ENCODE measurements at places on chromosomes 7 and 10.

DNA sequence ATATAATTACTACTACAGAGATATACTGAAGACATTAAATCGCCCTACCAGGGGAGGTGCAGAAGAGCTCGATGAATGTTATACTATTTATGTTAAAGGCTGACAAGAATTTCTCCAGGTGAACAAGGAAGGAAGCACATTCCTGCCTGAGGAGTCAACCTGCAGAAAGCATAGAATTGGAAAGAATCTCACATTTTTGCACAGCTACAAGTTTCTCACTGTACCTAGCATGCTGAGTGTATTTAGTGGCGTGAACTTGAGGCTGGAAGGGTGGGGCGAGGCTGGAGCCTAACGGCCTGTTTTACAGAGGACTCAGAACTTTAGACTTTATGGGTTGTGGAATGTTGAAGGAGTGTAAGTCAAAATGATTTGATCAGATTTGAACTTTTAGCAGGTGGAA lies 373.6 kb upstream of the LRGUK start:
- no peak for DNase-seq

- DNase-seq, result no peak
Observed at GRCh38 chr7:3153118-3153517, 109.5 kb upstream of the CARD11 start.

- no peak for DNase-seq
Observed at GRCh38 chr10:117217196-117217761, 20.0 kb downstream of the KCNK18 start.

- no peak for DNase-seq
Observed at GRCh38 chr10:3995302-3996210, 210.5 kb upstream of the KLF6 start.

DNA sequence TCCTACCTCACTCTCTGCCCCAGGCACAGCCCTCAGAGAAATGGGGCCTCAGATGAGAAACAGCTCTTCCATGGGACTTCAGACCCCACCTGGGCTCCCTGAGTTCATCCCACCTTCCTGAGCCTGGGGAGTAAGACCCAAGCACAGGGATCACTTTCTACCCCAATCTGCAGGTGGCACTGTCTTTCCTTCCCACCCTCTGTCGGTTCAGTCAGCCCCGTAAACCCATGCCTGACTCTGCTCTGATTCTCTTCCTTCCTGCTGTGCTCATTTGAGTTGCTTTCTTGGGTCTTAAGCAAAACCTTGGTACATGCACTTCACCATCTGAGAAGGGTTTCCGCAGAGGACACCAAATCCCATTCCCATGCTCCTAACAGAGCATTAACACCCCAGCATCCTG lies 306.4 kb upstream of the CDC14C start:
- no peak for DNase-seq

GRCh38 chr10:72058989-72059842 lies 29.1 kb downstream of the SPOCK2 start:
- no peak for DNase-seq

- DNase-seq, result no peak
Observed at GRCh38 chr7:74535951-74536356, 82.2 kb downstream of the GTF2IRD1 start.

DNA sequence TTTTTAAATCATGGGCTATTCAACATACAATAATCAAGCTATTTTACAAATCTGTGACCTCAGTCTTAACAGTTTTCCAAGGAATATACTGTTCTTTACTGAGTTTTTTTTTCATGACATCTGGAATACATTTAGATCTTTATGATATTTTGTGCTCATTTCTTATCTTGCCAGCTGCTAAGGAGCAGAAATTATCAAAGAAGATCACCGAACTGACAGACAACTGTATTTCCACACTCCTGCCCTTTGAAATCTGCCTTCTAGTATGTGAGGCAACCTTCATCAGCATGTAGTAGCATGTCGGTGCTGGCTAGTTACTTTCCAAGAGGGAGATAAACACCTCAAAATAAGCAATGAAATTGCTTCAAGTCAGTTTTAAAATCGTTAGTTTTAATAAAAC lies 66.4 kb downstream of the NHLRC2 start:
- DNase-seq, result no peak

GRCh38 chr7:104895522-104896236 lies 118.3 kb upstream of the KMT2E start:
- DNase-seq, result no peak

GRCh38 chr7:112571852-112572607 lies 91.2 kb downstream of the LSMEM1 start:
- DNase-seq, result peak; percentile 22

- DNase-seq, result no peak
Observed at GRCh38 chr10:110967009-110967630, 47.7 kb downstream of the SHOC2 start.

GRCh38 chr10:103238506-103239252 lies 7.0 kb upstream of the RPEL1 start:
- no peak for DNase-seq

GRCh38 chr10:5563321-5563961 lies 38.7 kb downstream of the CALML3 start:
- no peak for DNase-seq

DNA sequence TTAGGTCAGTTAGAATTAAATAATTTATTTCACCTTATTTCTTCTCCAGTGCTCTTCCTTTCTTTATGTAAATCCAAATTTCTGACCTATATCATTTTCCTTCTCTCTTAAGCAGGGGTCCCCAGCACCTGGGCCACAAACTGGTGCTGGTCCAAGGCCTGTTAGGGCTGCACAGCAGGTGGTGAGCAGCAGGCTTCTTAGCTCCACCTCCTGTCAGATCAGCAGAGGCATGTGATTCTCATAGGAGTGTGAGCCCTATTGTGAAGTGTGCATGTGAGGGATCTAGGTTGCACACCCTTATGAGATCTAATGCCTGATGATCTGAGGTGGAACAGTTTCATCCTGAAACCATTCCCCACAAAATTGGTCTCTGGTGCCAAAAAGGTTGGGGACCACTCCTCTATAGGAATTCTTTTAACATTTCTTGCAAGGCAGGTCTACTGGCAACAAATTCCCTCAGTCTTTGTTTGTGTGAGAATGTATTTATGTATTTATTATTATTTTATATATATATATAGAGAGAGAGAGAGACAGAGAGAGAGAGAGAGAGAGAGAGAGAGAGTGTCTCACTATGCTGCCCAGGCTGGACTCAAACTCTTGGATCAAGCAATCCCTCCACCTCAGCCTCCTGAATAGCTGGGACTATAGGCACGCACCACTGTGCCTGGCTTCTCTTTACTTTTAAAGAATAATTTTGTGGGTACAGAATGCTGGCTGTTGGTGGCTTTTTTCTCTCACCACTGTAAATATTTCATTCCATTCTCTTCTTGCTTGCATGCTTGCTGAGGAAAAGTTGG lies 4.3 kb upstream of the ABCC2 start:
- DNase-seq, result no peak

All from RKO (cell line).